Ovary (tissue), 10 donors: ENCODE measurements at places on chromosomes 7 and 10. TPM values are rescaled to one million over a fixed set of nuclear protein-coding genes. Genes with fewer than 3 reads are reported as not detected.

Gene RPEL1
- not detected for total RNA-seq

DNA sequence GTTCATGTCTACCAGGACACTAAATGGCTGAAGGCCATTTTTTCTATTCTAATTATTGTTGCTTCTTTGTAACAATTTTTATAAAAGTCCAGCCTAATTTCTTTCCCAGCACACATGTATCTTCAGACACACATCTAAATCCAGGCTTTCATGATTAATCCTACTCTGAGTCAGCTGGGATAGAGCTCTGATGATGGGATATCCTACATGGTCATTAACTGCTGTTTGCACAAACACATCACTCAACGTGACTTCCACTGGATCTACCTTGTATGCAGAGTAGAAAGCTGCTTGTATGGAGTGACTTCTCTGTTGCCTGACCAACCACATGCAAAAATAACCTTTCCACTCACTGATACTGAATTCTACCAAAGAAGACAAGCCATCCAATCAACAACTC, 260.9 kb downstream of the AHR start:
- DNase-seq: no peak
- H3K4me3 ChIP-seq: no peak overlapping the region
- H3K27me3 ChIP-seq: no peaks in the 10 kb centered on the region
- no peaks in the 10 kb centered on the region for H3K36me3 ChIP-seq

Gene SSC4D
- total RNA-seq: 1.4 TPM

- H3K27ac ChIP-seq: no peak overlapping the region
- no peaks in the 10 kb centered on the region for H3K36me3 ChIP-seq
- no peak overlapping the region for H3K4me3 ChIP-seq
- DNase-seq: no peak
- H3K27me3 ChIP-seq: no peaks in the 10 kb centered on the region
Measured at GRCh38 chr7:105277341-105277740, 111.4 kb downstream of the SRPK2 start.
